M059J (cell line): ENCODE measurements at places on chromosomes 12 and 14. TPM values are rescaled to one million over a fixed set of nuclear protein-coding genes. Genes with fewer than 3 reads are reported as not detected.

RGS6 gene
- total RNA-seq = not detected in 2 replicates

A2M gene
- 0.66 and 3.1 TPM in 2 replicates for total RNA-seq

IFNG gene
- not detected in 2 replicates for total RNA-seq

TAS2R7 gene
- total RNA-seq = not detected in 2 replicates

KCNK13 gene
- 0.05 and 0.25 TPM in 2 replicates for total RNA-seq

KLHL33 gene
- not detected in 2 replicates for total RNA-seq

DNA sequence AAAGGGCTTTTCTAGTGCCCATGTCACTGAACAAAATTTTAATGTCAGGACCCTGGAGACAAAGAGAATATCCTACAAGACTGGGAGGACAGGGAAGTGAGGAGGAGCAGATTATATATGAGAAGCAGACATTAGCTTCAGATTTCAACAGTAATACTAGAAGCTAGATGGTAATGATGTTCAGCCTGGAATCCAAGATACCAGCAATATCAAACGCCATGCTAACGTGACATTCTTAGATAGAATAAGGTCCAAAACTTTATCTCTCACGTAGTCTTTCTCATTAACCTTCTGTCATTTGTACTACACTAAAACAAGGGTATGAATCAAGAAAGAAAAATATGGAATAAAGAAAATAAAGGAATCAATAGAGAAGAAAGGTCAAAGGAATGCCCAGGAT, 18.7 kb downstream of the SOS2 start:
- no peak for DNase-seq

GRCh38 chr14:56219666-56220413, 101.6 kb downstream of the PELI2 start:
- DNase-seq = no peak

- DNase-seq = no peak
Measured at GRCh38 chr14:58946431-58946830, 242.0 kb upstream of the DAAM1 start.

DNA sequence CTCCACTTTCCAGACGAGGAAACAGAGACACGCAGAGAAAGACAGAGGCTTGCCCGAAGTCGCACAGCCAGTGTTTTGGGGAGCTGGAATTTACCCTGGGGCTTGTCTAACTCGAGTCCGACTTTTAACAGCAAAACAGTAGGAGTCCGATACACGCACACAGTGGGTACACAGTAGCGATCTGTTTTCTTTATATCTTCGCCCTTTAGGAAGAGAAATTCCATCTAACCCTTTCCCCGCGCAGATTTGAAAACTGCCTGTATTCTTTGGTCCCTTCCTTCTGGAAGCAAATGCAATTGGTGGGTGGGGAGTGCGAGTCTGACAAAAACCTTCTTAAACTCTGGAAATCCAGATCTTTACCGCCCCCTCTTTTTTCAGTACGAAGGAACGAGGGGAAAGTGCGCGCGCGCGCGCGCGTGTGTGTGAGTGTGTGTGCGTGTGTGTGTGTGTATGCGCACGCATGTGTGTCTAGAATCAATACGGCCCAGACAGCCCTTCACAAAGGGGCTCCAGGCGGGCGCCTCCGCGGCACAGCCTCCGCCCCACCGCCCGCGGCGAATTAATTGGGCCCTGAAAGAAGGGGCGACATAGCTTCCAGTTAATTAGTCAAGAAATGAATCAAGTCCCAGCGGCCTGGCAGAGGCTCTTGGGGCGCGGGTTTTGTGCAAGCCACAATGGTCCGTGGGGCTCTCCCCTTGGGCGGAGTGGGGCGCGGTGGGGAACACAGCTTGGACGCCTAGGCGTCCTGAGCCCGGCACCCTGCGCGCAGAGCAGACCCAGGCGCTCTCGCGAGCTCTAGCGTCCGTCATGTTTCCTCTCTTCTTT, 14.0 kb upstream of the TBX3 start:
- DNase-seq = no peak

DNA sequence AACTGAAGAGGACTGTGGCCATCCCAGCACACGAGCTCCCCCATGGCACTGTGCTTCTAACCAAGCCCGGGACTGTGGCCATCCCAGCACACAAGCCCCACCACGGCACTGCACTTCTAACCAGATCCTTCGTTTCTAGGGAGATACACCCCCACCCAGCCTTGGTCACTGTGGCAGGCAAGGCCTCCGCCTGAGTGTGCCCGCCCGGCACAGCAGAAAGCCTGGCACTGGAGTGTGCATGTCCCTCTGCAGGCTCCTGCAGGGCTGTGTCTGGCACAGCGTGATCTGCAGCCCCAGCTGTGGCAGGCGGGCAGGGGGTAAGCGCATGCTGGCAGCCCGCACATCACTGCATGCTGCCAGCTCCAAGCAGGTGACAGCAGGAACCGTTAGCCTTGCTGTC, 49.8 kb downstream of the CCDC85C start:
- no peak for DNase-seq

DNA sequence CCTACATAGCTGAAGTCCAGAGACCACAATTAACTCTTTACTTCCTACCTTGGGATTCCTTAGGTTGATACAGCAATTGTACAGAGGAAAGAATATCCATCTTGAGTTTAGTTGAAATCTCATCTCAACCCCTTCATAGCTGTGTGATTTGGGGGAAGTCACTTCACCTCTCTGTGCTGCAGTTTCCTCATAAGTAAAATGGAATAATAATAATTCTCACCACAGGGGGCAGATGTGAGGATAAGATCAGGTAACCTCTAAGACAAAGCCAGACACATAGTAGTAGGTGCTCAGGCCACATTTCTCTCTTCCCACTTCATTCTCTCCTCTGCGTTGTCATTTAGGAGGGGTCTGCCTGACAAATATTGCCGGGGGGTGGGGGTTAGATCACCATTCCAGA, 6.7 kb downstream of the FOXN4 start:
- no peak for DNase-seq

DNA sequence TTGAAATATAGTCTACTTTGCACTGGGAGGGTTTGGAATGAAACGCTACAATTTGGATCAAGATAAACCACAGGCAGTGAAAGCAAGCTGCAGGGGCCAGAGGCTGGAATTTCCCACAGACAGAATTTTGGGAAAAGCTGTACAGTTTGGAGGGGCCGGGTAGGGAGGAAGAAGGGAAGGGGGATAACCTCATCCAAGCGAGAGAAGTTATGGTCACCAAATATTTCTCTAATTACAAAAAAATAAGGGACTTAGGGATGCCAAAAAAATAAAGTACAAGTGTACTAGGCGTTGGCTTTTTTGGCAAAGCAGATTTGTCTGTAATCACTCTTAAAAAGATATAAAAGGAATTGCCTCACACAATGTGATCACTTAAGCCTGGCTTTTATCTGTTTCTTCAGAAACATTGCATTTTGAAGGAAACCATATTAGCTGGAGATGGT, 31.2 kb upstream of the ADGRD1 start:
- DNase-seq = no peak

DNA sequence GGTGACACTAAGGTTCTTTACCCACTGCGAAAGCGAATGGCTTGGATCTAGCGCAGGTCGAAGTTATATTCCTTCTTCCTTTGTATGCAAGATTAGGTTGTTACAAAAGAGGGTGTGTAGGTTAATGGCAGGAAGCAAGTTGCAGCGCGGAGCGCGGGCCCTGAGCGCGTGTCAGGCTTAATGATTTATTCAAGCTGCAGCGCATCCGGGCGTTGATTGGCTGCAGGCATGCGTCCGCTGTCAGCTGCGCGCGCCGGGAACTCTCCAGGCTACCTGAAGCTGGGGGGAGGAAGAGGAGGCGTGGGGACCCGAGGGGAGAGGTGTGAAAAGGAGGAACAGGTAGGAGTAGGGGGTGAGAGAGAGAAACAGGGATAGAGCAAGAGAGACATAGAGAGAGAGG, 7.4 kb downstream of the ASCL1 start:
- no peak for DNase-seq

GRCh38 chr12:84911271-84912197, 1.1 kb downstream of the SLC6A15 start:
- peak; percentile 38 for DNase-seq

GRCh38 chr12:48156652-48157017, 680 bp downstream of the ASB8 start:
- no peak for DNase-seq

- DNase-seq = no peak
Measured at GRCh38 chr14:23487216-23487615, 17.7 kb downstream of the NGDN start.

DNA sequence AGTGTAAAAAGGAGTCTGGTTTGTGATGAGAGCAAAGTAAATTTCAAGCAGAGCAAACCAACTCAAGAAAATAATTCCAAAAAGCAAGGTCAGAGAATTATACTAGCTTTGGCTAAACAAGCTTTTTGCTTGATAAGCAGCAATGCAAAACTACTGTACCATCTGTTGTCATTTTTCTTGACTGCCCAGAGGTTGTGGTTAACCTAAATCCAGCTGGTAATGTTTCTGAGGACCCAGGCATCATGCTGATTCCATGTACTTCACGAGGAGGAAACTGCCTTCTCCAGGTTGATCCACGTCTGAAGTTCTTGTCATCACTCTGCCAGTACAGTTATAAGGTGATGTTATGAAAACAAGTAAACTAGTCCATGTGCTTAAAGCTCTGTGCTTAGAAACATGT, 185.2 kb downstream of the ACSS3 start:
- no peak for DNase-seq

DNA sequence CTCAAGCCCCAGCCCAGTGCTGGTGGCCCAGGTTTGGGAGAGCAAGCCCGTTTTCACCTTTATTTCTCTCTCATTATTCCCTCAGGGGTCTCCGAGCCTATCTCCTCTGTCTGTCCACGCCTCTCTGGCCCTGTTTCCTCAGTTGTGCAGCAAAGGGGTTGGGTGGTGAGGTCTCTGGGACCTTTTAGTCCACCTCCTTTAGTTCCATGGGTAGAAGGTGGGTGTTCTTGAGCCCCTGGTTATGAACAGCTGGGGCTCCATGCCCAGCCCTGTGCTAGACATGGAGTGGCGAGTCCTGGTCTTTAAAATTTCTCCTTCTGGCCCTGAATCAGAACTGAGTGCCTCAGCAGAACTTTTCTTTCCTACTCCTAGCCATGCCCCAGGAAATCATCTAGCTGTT, 1.3 kb upstream of the NGB start:
- DNase-seq = no peak

DNA sequence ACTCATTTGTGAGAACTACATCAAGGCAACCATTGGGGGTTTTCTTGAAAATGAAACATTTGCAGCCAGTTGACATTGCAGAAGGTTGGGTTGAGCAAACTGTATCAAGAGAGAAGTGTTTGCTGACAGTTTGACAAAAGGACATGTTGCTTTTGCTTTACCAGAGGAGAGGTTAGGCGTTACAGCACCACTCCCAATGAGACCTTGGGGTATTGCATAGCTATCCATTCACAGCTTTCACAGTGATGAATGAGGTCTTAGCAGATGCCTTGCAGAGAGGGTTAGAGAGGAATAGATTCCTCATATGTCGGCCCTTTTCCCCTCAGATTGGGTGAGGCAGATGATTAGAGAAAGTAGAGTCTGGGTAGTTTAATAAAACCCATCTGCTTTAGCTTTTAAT, 988.9 kb upstream of the FLRT2 start:
- DNase-seq = no peak

DNA sequence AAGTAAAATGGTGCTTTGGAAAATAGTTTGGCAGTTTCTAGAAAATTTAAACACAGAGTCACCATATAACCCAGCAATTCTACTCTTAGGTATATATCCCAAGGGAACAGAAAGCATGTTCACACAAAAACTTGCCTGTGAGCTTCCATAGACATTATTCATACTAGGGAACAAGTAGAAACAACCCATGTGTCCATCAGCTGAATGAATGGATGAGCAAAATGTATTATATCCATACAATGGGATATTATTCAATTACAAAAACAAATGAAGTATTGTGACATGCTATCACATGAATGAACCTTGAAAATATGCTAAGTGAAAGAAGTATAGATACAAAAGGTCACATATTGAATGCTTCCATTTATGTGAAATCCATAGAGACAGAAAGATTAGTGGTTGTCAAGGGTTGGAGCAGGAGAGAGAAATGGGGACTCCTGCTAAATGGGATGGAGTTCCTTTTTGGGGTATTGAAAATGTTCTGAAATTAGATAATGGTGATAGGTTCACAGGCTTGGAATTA, 7.9 kb downstream of the SLC10A1 start:
- DNase-seq = no peak

GRCh38 chr12:13080266-13080665, 23.2 kb downstream of the GSG1 start:
- no peak for DNase-seq
